NCI-H1105 (cell line): ENCODE measurements at places on chromosomes 12 and 14.
A peak's percentile ranks its signal among the peaks of the same experiment; 100 is the strongest.

DNA sequence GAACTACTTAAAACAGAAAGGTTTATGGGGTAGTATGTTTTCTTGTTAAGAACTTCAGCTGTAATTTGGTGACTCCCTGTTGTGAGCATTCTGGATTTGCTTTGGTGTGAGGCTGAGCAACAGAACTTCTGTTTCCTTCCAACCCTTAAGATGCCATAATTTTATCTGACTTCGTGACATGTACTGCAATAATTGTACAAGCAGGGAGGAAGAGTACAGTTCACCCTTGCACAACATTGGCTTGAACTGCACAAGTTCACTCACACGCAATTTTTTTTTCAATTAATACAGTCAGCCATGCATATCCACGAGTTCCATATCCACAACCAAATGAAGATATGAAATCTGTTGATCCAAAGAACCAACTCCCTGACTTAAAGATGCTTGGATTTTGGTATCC is 42.9 kb upstream of the ANKS1B start:
- DNase-seq: no peak

DNA sequence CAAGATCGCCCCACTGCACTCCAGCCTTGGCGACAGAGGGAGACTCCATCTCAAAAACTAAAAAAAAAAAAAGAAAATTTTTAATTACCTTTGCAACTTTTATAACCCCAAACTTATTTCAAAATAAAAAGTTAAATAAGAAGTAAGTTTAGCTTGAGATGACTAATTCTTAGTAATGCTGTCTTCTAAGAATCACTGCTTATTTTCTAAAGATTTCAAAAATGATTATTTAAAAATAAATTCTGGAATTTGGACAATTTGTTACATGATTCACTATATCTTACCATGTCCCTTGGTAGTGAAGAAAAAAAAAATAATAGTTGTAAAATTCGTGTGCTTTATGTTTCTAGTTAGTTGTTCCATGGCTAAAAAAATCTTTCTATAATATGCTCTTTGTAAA is 11.6 kb upstream of the HECTD1 start:
- no peak for DNase-seq

DNA sequence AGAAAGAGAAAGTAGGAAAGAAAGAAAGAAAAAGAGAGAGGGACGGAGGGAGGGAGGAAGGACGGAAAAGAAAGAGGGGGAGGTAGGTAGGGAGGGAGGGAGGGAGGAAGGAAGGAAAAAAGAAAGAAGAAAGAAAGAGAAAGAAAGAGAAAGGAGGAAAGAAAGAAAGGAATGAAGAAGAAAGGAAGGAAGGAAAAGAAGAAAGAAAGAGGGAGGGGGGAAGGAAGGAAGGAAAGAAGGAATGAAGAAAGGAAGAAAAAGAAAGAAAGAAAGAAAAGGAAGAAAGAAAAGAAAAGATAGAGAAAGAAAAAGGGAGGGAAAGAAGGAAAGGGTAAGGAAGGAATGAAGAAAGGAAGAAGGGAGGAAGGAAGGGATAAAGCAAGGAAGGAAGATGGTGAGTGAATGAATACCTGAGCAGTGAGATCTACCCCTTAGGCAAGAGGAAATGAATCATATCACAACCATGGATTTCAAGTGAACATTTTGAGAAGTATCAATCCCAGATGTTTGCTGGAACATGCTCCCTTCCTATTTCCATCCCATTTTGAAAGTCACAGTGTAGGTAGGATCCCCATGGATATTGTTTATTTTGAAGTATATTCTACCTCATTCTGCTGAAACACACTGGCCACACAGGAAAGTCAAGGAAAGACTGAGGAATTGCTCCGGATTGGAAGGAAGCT is 639.4 kb upstream of the TBX3 start:
- DNase-seq: no peak

DNA sequence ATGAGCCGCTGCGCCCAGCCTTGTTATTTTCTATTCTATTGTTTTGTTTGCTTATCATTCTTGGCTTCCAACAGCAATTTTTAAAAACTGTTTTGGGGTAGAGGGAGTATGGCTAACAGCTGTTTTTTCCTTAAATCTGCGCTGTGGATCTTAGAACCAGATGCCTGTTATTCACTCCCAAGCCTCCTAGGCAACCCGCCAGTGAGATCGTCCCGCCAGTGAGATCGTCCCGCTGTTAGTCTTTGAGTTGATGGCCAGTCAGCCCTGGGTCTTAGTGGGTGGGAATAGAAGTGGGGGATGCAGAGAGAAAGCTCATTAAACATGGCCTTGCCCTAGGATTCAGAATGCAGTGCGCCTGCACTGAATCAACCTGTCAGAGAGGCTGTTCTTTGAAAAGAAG is 67.3 kb upstream of the BICD1 start:
- no peak for DNase-seq

- no peak for DNase-seq
These were observed 4.1 kb downstream of the CLEC2D start for GRCh38 chr12:9673404-9674225.

- DNase-seq: no peak
These were observed 845.4 kb upstream of the TMEM132C start for GRCh38 chr12:127421614-127422013.

GRCh38 chr12:56241424-56242303 is 11.8 kb downstream of the SLC39A5 start:
- no peak for DNase-seq

GRCh38 chr12:92297932-92298696 is 152.5 kb upstream of the BTG1 start:
- DNase-seq: no peak

- no peak for DNase-seq
These were observed 95.9 kb downstream of the TSPAN9 start for GRCh38 chr12:3173008-3173553.

DNA sequence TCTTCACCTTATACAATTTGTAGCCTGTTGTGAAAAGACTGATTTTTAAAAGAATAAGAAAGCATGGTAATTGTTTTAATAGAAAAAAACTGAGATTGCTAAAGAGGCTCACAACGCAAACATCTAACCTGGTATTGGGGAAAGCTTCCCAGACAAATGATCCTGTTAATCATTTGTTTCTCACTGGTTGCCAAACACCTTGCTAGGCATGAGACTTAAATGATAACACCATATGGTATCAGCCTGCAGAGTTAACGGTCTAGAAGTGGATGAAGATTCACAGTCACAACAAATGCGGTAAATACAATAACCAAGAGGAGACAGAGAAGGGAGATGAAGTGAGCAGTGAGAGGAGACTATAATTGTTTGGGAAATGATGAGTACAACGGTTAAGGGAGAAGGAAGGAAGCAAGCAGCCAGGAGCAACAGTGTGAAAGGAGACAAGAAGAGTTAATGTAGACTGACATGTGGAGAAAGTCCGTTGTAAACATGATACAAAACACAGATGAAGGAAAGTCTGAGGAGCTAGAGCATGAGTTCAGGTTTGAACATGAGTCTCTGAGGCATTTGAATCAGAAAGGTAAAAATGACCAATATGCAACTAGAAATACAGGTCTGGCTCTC is 19.8 kb downstream of the GXYLT1 start:
- no peak for DNase-seq

- no peak for DNase-seq
These were observed 4.3 kb upstream of the RAD52 start for GRCh38 chr12:953776-954175.

DNA sequence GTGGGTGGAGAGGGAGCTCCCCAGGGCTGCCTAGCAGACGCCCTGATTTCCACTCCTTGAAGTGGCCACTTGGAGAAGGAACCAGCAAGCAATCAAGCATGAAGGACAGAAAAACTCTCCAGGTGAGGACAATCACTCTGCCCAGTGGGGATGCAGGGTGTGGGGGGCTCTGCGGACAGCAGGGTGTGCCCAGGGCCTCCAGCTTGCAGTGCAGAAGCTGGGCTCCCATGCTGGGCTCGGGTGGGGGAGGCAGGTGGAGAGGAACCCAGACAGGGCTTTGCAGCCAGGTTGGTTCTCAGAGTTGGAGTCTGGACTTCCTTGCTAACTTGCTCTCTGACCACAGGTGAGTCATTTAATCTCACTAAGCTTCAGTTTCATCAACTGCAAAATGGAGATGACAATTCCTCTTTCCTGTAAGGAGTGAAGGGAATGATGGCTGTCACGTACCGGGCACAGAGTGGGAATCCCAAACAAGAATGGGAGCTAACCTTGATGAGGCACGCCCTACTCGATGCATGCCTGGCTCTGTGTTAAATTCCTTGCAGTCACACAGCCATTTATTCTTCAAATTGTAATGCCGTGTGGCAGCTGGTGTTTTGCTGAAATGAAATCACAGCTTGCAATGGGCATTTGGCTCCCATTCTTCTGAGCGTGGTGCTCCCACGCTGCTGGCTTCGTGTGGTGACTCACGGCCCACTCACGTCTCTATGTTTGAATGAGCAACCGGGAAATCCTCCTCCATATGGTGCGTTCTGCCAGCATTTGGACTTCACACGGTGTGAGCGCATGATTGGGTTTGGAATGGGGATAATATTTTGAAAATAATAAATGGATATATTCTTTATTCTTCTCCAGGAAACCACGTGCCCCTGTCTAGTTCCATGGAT is 75.2 kb downstream of the PRIMA1 start:
- no peak for DNase-seq

GRCh38 chr12:20601668-20602280 is 93.4 kb upstream of the SLCO1C1 start:
- peak; percentile 43 for DNase-seq

DNA sequence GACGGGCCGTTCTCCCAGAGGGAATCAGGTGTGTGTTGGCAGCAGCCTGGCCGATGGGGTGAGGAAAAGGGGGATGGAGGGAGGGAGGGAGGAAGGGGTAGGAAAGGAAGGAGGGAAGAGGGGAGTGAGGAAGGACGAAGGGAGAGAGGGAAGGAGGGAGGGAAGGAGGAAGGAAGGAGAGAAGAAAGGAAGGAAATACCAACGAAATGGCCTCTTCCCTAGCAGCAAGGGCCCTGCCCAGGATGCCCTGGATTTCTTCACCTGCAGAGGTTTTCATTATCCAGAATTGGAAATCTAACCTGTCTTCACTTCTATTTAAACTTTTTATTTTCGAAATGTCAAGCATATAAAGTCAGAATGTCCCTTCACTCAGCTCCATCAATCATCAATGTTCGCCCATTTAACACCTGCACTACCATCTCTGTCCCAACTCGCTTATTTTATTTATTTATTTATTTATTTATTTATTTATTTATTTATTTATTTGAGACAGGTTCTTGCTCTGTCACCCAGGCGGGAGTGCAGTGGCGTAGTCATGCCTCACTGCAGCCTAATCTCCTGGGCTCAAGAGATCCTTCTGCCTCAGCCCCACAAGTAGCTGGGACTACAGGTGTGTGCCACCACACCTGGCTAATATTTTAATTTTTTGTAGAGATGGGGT is 70.7 kb downstream of the ACACB start:
- no peak for DNase-seq

DNA sequence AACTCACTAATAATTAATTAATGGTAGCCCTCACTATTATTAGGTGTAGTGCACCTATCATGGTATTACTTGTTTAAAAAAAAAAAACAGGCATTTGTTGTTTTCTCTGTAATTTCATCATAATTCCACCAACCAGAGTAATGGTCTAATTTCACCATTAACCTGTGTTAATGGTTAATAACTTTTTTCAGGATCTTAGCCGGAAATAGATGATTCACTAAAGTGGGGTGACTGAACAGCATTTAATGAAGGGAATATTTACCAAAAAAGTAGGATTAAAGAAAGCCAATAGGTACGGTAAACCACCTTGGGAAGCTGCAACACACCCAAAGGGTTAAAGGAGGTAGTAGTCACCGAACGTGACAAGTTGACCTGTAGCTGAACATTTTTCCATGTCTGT is 13.0 kb downstream of the ETFBKMT start:
- DNase-seq: no peak

- no peak for DNase-seq
These were observed 114.4 kb downstream of the LMNTD1 start for GRCh38 chr12:25438638-25439037.

DNA sequence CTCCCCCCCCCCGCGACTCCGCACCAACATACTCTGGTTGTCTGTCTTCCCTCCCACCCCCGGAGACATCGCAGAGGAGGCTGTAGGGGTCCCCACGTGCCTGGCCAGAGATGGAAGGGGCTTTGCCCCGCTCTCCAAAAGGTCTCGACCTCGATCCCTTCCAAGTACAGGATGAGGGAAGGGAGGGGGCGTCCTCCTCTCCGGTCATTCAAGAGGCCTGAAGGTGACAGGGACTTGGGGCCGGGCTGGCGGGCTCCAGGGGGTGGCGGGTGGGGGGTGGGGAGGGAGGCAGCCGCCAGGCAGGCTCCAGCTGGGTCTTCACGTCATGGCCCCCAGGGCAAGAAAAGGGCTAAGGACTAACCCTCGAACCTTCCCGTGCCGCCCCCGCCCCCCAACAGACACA is 15.1 kb downstream of the TBX3 start:
- DNase-seq: no peak

GRCh38 chr12:50132505-50133135 is 20.6 kb downstream of the COX14 start:
- DNase-seq: no peak

DNA sequence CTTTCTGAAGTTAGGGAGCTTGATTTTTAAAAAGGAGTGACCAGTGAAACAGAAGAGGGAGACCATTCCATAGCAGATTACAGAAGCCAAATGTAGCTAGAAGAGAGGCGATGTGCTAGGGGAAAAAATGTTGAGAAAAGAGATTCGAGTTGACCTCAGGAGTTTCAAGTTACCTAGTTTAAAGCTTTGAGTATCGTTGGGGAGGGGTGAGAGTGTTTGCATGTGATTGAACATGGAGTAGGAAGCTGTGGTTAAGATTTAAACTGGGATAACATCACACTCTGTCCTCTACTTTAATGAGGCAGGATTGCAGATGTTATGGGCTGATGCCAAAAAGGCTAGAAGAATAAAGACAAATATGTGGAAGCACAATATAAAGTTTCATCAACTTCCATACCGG is 3.7 kb downstream of the LETMD1 start:
- DNase-seq: no peak

DNA sequence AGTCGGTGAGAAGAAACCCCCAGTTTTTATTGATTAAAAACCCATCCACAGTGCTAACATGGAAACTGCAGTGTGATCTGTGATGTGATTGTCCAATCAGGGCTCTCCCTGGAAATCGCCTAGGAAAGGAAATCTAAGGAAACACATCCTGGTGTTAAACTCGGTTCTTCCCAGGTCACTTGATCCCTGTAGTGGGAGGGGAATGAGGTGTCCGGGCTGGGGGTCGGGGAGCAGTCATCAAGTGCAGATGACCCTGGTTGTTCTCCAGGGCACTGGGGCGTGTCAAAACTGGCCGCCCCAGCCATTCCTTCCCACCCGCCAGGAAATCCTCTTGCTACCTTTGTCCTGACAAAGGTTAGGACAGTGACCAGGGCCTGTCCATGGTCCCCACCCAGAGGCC is 20.8 kb downstream of the RAB35 start:
- DNase-seq: no peak

- DNase-seq: no peak
These were observed 6.2 kb upstream of the BIN2 start for GRCh38 chr12:51330186-51330585.

GRCh38 chr14:20529806-20530205 is 24.5 kb downstream of the RNASE10 start:
- DNase-seq: no peak

DNA sequence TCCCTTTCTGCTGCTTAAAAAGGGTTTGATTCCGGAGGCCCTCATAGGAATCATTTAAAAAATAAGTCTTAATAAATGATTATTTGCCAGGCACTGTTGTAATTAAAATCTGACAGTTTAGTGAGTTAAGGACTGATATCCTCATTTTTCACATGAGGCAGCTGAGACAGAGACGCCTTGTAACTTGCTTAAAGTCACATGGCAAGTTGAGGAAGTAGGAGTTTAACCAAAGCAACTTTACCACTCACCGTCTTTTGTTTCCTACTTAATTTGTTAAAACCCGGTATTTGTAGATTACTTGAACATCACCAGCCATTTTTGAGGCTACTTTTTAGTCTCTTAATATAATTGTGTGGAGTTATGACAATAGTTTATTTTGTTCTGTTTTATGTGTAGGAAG is 2.4 kb downstream of the TIGAR start:
- DNase-seq: no peak
